ENCODE measurements at places on chromosomes 5 and 9.

DNA sequence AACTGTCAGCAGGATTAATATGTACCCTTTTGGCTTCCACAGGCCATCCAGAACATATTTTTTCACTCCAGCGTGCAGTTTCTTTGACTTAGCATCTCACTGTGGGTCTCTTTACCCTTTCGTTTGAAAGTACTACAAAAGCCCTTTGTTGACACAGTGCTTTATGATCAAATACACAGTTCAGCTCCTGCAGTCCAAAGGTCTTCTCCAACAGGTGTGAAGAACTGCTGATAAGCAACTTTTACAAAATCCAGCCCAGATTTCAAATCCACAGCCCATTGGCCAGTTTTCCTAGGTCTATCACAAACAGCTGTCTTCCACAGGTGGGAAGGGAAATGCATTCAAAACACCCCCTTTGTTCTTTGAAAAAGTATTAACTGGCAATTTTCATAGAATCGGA is 54.8 kb downstream of the MYO10 start:
- DNase-seq, result no peak
- peaks cover 6% of the 10 kb centered on the region for H3K36me3 ChIP-seq
- no peak overlapping the region for H3K27ac ChIP-seq
- H3K4me3 ChIP-seq, result no peak overlapping the region
- no peaks in the 10 kb centered on the region for H3K27me3 ChIP-seq

DNA sequence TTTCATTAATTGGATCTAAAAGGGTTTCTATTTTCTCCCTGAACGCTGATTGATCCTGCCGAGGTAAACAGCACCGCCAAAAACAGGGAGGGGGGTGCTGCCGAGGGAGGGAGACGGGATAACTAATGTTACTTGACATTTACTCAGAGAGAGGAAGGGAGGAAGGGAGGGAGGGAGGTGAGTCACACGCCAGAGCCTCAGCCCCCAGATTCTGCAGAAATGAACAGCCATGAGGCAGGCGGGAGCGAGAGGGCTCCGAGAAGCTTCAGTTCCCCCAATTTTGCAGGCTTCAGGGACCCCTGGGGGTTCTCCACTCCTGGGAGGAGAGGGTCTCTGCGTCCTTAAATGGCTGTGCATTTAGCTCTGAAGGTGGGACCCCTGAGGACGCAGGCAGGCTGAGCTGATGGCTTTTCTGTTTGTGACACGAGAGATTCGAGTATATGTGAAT is 59.1 kb upstream of the IER5L start:
- no peaks in the 10 kb centered on the region for H3K27me3 ChIP-seq
- H3K4me3 ChIP-seq, result no peak overlapping the region
- H3K27ac ChIP-seq, result no peak overlapping the region
- DNase-seq, result no peak
- H3K36me3 ChIP-seq, result peaks cover 5% of the 10 kb centered on the region

DNA sequence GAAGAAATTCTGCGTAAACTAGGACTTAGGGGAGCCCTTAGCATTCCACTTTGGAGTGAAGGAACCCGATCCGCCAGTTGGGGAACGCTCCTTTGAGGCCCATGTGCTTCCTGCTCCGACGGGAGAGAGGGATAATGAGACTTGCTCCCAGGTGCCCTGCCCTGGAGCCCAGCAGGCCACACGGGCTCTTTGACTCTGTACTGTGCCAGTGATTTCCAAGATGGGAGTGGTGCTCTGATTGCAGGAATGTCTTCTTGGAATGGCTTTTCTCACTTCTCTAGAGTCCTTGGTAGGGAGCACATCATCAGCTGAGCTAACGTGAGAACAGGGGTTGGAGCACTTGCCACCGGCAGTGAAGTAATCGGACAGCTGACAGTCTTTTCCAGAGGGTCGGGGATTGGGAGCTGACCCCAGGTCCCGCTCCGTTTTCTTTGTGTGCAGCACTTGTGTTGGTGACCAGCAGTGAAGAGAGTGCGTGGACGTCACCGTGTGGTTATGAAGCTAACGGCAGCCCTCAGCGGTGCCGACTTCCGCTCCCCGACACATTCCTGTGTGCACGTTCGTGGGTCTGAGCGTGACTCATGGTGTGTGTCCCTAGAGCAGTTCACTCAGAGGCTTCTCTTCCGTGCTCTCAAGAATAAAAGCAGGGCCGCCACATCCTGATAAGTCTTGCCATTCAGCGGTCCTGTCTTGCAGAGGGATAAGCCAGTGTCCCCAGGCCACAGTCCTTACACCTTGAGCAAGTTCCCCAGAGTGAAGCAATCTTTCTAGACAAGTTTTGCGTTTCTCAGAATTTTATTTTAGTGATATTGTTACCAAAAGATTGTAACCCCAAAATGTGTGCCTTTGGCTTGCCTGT is 25.6 kb downstream of the ABL1 start:
- H3K4me3 ChIP-seq, result no peak overlapping the region
- DNase-seq, result no peak
- H3K27ac ChIP-seq, result peak overlapping the region; percentile 90
- H3K36me3 ChIP-seq, result peaks cover 35% of the 10 kb centered on the region
- H3K4me1 ChIP-seq, result peaks cover 25% of the 10 kb centered on the region

DNA sequence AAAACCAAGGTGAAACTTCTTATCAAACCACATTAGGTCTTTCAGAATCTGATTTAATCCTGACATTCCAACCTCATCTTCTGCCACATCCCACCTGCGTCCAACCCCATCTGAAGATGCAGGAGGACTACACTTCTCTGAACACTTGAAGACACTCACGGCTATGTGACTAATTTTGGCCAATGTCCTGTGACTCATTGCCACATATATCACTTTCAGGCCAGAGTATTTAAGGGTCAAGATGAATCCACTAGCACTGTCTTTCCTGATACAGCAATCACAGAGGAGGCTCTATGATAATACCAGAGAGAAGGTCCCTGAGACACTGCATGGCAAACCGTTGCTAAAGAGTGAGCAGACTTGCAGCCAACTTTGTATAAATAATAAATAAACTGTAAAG is 323.4 kb downstream of the NR2F1-AS1 start:
- H3K27me3 ChIP-seq, result peaks cover 5% of the 10 kb centered on the region
- H3K4me1 ChIP-seq, result peaks cover 11% of the 10 kb centered on the region
- no peak for DNase-seq
- no peak overlapping the region for H3K4me3 ChIP-seq

DNA sequence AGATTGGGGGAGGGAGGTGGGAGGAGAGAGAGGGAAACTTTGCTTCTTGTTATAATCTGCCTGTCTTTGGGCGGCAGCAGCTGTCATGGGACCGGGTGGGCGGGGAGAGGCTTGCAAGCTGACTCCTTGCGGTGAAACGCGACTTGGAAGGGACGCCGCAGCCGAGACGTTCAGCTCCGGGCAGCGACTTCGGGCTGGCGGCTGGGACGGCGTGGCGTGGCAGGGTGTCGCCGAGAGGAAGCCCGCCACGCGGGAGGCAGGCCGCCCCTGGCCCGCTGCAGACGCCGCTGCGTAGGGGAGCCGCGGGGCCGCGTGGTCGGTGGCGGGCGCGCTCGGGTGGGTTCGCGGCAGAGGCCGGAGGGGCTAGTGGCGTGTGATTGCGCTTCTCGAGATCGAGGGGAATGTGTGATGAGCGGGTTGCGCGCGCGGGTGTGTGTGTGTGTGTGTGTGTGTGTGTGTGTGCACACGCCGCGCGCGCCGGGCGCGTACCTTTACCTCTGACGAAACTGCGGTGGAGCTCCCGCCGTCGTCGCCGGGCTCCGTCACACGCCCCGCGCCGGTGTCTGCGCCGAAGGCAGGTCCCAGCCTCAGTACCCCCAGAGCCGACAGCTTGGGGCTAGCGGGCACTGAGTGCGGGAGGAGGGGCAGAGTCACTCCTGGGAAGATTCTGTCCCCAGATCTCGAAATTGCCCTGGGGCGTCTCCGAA is 1.7 kb downstream of the PPARGC1B start:
- no peak overlapping the region for H3K27ac ChIP-seq
- H3K36me3 ChIP-seq, result no peaks in the 10 kb centered on the region
- peaks cover 29% of the 10 kb centered on the region for H3K4me1 ChIP-seq
- H3K27me3 ChIP-seq, result peaks cover 22% of the 10 kb centered on the region
- DNase-seq, result peak; percentile 45
- peak overlapping the region; percentile 77 for H3K4me3 ChIP-seq

- no peaks in the 10 kb centered on the region for H3K4me1 ChIP-seq
- H3K4me3 ChIP-seq, result no peak overlapping the region
- no peak for DNase-seq
- H3K27me3 ChIP-seq, result peaks cover 5% of the 10 kb centered on the region
- H3K27ac ChIP-seq, result no peak overlapping the region
Observed at GRCh38 chr5:131899686-131900085, 45.8 kb downstream of the MEIKIN start.

- H3K4me1 ChIP-seq, result peaks cover 32% of the 10 kb centered on the region
- H3K4me3 ChIP-seq, result no peak overlapping the region
- H3K36me3 ChIP-seq, result no peaks in the 10 kb centered on the region
Observed at GRCh38 chr5:32707418-32707997, 3.6 kb upstream of the NPR3 start.

DNA sequence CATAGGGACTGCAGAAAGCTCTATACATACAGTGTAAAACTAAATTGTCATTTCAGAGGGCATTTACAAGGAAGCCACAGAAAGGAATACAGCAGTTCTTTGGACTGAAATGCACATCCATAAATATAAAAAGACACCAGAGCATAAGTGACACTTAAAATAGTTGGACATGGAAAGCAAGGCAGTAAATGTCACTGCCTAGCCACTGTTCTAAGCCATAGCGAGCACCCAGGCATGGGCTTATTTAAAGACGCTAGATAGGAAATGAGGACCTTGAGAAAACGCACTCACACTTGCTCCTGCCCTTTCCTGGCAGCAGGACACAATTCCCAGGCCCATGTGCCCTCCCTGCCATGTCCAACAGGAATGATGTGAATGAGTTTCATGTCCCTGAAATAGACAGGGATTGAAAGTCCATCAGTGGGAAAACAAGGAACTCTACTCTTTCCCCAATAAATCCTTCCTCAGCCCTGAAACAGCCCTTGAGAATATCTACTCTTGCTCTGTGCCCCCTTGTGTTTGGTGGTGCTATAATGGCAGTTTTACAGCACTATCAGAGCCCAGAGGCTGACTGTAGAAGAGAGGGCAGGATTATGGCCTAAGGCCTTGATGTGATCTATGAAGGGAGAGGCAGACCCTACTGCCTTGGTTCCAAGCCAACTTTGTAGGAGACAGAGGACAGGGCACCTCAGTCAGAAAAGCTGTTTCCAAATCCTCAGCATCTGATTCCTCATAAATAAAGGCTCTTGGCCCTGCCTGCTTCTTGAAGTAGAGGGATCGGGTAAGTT is 182.9 kb downstream of the SAXO1 start:
- H3K36me3 ChIP-seq, result peaks cover 4% of the 10 kb centered on the region
- no peaks in the 10 kb centered on the region for H3K27me3 ChIP-seq
- DNase-seq, result no peak
- H3K27ac ChIP-seq, result no peak overlapping the region

GRCh38 chr9:115730845-115731244 is 422.7 kb upstream of the PAPPA start:
- peaks cover 12% of the 10 kb centered on the region for H3K36me3 ChIP-seq
- H3K27ac ChIP-seq, result no peak overlapping the region
- no peak overlapping the region for H3K4me3 ChIP-seq
- H3K4me1 ChIP-seq, result peaks cover 8% of the 10 kb centered on the region
- no peak for DNase-seq

DNA sequence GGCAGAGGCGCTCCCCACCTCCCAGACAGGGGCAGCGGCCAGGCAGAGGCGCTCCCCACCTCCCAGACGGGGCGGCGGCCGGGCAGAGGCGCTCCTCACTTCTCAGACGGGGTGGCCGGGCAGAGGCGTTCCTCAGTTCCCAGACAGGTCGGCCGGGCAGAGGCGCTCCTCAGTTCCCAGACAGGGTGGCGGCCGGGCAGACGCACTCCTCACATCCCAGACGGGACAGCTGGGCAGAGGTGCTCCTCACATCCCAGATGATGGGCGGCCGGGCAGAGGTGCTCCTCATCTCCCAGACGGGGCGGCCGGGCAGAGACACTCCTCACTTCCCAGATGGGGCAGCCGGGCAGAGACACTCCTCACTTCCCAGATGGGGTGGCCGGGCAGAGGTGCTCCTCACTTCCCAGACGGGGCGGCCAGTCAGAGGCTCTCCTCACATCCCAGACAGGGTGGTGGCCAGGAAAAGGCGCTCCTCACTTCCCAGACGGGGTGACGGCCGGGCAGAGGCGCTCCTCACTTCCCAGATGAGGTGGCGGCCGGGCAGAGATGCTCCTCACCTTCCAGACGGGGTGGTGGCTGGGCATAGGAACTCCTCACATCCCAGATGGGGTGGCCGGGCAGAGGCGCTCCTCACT is 75.1 kb downstream of the CARTPT start:
- no peak overlapping the region for H3K4me3 ChIP-seq
- no peak overlapping the region for H3K27ac ChIP-seq
- DNase-seq, result no peak
- peaks cover 7% of the 10 kb centered on the region for H3K27me3 ChIP-seq
- H3K4me1 ChIP-seq, result 0 out of 2 replicates have a peak, but pooled peaks cover 3% of the 10 kb centered on the region

DNA sequence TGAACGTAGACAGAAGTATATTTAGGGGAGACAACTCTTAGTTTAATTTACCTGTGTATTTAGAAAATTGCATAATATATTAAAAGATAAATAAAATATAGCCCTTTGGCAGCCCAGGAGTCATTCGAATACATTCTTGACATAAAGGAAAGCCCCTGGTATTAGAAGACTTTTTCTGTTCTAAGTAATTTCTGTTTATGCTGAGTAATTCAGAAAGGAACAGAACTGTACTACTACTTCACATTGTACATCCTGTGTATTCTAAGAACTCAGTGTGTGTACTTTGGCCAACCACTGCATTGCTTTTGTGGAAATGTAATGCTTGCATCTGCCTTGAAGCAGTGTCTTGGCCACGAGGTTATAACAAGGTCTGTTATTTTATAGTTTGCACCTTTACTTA is 136.4 kb downstream of the KDM4C start:
- no peak for DNase-seq
- H3K27ac ChIP-seq, result no peak overlapping the region
- no peaks in the 10 kb centered on the region for H3K27me3 ChIP-seq
- H3K4me3 ChIP-seq, result no peak overlapping the region
- peaks cover 7% of the 10 kb centered on the region for H3K36me3 ChIP-seq
- H3K4me1 ChIP-seq, result 0 out of 2 replicates have a peak, but pooled peaks cover 3% of the 10 kb centered on the region

GRCh38 chr9:86997951-86998350 is 50.6 kb upstream of the GAS1 start:
- H3K27me3 ChIP-seq, result no peaks in the 10 kb centered on the region
- no peak overlapping the region for H3K27ac ChIP-seq
- no peak for DNase-seq
- H3K4me1 ChIP-seq, result no peaks in the 10 kb centered on the region

- H3K27ac ChIP-seq, result no peak overlapping the region
- no peaks in the 10 kb centered on the region for H3K27me3 ChIP-seq
- H3K4me3 ChIP-seq, result no peak overlapping the region
Observed at GRCh38 chr5:149775785-149776184, 45.7 kb downstream of the PPARGC1B start.

DNA sequence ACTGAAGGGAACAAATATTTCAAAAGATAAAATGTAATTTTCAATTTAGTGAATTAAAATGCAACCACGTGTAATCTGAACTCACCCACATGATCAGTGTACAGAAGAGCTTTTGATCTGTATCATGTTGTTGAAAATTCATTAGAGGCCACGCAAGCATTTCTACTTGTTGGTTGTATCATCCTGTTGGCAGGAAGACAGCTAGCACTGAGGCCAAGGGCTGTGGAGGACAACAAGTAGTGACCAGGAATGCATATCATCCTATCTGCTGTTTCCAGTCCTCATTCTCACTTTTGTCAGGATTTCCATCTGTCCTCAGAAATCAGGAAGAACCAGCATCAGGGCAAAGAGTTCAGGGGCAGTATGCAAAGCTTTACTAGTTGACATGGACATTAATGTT is 29.9 kb upstream of the CKS2 start:
- peaks cover 4% of the 10 kb centered on the region for H3K27me3 ChIP-seq
- no peak overlapping the region for H3K4me3 ChIP-seq
- peaks cover 12% of the 10 kb centered on the region for H3K4me1 ChIP-seq
- no peak for DNase-seq
- H3K36me3 ChIP-seq, result peaks cover 17% of the 10 kb centered on the region
